Trophoblast cell (in vitro differentiated cells and primary cell): ENCODE measurements at places on chromosomes 13 and 19.

DNA sequence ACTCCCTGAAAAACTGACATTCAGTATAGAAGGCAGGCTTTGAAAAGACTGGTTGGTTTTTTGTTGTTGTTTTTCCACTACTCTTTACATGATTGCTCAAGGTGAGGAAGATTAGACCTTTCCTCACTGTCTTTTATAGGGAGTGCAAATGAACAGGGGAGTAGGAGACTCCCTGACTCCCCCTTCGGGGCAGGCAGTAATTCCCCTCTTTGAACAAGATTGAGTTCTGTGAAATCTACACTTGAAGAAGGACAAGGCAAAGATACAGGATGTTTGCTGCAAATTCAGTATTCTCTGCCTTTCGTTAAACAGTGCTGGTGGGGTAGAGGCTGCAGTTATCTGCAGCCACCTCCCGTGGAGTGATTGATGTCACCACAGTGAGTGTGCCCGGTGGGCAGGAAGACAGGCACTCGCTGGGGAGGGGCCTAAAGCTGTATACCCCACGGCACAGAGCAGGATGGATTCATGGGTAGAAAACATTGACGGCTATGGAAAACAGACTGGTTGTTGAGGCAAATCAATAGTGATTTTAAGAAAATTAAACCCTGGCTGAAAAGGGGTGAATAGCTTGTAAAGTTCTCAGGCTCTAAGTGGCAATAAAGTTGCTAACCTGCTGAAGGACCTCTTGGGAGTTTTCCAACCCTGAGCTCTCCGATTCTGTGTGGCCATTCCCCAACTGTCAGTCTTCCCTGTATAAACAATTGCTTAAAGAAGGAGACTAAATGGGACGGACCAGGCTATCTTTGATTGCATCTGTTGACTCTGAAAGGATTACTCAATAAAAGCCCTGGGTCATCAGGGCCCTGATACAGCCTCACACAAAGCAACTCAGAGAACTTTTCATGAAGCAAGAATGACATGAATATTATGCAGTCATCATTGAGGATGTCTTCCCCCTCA, 308.3 kb downstream of the TBC1D4 start:
- no peak for DNase-seq

DNA sequence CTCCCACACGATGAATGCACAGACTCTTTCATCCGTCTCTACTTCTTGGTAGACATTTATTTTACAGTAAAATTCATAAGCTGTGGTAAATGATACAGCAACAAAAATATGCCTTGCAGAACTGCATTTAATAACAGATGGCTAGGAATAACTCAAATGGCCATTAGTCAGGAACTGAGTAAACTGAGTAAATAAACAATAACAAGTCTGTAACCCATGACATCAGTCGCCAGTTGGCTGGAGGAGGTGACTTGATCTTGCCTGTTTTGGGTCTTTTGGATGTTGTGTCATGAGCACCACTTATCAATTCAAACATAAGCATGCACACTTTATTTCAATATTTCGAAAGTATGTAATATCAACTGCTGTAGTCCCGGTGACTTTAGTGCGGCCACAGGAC, 632.6 kb upstream of the ARGLU1 start:
- DNase-seq = no peak

- DNase-seq = no peak
These were observed 159.4 kb downstream of the NHLRC3 start for GRCh38 chr13:39197647-39198007.

DNA sequence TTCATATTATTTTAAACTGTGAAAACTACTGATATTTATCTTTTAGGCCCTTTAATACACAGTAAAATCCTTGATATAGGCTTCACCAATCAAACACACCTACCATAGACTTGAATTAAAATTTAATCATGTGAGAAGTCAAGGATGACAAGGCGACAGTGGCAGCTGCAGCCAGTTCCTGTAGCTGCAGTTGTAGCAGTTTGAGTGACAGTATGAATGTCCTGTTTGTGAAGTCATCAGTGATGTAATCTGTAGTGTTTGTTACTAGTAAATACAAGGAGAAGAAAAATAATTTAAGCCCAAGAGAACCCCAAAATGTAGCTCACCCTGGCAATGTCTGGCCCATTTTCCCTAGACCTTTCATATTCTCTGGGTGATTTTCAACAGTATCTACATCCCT, 897.0 kb downstream of the SLITRK6 start:
- DNase-seq = no peak

DNA sequence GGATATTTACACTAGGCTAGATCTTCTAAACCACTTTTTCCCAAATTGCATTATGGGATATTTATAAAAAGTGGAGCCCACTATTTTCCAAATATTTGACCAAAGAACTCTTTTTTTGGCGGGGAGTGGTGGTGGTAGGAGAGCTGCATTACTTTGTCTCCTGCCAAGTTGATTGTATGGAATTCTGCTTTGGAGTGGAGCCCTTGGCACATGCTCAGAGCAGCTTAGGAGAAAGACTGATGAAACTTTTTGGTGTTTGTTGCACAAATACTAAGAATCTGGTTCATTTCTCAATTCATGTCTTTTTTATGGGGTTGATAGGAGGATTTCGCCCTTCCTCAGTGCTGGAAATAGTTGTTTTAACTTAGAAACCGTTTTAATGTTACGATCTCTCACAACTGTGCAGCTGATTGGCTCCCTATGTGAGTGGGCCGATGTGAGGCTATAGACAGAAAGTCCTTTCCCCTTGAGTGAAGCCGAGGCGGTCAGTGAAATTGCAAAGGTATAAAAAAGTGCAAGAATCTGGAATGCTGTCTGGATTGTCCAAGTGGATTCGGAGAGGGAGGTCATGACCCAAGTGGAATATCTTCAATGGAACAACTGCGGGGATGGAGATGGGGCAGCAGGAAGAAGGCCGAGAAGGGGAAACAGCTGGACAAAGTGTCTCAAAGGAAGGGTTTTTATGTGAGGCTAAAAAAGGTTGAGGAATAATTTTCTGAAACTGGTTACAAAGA, 415.9 kb downstream of the FGF9 start:
- no peak for DNase-seq

- no peak for DNase-seq
These were observed 1730.9 kb downstream of the PCDH9 start for GRCh38 chr13:65499256-65499655.

DNA sequence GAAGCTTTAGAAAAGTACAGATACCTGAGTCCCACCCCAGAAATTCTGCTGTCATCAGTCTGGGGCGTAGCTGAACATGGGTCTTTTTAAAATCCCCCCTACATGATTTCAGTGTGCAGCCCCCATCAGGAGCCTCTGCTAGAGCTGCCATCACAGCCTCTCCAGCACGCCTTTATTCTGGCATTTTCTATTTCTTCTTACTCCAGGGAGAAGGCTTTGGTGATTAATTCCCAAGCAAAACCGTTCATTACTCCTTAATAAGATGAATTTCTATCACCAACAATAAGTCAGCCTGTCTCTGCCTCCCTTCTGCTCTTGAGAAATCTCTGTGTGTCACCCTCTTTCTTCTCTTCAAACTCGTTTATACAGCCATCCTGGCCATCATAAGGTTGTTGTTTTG, 160.3 kb downstream of the KATNAL1 start:
- no peak for DNase-seq

- DNase-seq = no peak
These were observed 3.8 kb upstream of the CCDC97 start for GRCh38 chr19:41305927-41306793.

DNA sequence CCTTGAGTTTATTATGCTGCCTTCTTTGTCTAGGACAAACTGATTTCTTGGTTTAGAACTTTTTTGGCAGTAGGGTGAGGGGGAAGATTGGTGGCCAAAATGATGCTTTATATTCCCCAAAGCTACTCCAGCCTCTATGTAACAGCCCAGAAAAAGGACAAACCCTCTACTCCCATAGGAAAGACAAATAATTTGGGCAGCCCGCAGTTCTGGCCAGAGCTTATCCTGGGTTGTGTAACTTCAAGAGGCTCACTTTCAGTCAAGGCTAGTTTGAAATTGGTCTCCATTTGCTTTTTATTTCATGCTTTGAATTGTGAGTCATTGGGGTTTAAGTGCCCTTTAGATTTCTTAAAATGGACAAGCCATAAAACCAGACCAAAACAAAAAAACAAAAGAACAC, 142.3 kb downstream of the OLFM4 start:
- no peak for DNase-seq

DNA sequence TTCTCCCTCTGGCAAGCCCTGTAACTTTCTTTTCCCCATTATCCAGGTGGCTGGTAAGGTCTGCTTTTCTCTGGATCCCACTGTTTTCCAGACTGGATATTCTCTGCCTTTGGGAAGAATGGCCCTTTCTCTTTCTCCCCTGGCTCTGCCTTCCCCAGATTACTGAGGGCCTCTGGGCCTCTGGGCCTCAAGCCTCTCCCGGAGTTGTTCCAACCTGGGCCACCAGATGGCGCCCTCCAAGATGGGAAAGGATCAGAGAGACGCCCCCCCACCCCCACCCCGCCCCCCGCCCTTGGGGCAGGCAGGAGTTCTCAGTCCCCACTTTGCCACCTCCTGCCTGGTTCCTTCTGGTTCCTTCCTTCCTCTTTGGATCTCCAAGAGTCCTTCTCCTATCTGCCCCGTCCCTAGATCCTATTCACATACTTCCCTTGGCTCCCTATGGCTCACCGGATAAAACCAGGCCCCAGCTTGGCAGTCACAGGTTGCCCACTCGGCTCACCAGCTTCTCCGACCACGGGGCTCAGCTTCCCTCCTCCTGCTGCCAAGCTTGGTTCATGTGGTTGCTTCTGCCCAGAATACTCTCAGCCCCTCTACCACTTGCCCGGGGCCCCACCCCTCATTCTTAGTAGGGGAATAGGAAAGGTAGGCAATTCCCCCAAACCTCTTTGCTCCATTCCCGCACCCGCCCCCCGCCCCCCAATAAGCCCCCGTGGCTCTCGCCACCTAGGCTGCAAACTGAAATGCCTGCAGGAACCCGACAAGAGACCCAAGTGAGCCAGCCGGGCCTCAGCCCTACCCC, 13.1 kb downstream of the EPS8L1 start:
- peak; percentile 87 for DNase-seq

DNA sequence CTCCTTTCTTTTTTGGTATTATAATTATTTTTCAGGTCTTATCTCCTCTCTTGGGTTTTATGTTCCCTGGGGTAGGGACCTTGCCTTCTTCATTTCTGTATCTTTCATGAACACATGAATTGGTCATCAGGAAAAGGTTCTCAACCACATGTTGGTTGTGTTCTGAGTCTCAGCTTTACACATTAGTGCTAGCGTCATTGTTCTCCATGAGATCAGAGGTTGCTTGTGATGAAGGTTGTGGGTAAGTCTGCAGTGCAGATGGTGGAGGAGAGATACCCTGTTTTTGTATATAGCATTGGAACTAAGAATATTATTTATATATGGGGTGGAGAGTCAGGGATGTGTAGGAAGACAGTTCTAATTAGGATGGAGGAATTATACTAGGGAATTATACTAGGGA, 24.5 kb upstream of the CEACAM8 start:
- no peak for DNase-seq

- no peak for DNase-seq
These were observed 788 bp upstream of the DLEU7 start for GRCh38 chr13:50844084-50844875.

GRCh38 chr13:38398711-38399493, 49.3 kb downstream of the UFM1 start:
- DNase-seq = peak; percentile 7

GRCh38 chr13:96948127-96948526, 46.1 kb downstream of the OXGR1 start:
- DNase-seq = no peak

GRCh38 chr19:6204866-6205723, 69.6 kb downstream of the ACSBG2 start:
- DNase-seq = no peak

DNA sequence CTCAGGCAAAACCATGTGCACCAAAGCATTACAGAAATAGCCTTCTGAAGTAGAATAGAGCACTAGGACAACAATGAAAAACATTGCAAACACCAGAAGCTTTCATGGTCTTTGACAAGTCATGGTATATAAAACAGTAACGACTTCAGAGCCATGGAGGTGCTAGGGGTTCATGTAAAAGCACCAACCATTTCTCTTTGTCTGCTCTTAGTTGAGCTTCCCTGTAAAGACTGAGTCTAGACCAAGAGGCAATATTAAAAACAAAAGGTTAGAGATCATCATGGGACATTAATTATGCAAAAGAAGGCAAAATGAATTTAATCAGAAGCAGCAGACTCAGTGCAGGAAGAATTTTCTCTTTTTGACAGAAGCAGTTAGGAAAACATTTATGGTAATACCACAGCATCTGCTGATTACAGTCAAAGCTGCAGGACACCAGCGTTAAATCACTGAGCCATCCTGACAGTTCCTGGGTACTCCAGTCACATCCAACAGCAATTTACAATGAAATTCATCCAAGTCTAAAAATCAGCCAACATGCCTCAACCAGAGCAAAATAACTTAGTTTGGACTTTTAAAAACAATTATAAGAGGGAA, 476.8 kb downstream of the DIAPH3 start:
- DNase-seq = no peak

GRCh38 chr13:44627441-44627840, 51.3 kb upstream of the TSC22D1 start:
- no peak for DNase-seq

DNA sequence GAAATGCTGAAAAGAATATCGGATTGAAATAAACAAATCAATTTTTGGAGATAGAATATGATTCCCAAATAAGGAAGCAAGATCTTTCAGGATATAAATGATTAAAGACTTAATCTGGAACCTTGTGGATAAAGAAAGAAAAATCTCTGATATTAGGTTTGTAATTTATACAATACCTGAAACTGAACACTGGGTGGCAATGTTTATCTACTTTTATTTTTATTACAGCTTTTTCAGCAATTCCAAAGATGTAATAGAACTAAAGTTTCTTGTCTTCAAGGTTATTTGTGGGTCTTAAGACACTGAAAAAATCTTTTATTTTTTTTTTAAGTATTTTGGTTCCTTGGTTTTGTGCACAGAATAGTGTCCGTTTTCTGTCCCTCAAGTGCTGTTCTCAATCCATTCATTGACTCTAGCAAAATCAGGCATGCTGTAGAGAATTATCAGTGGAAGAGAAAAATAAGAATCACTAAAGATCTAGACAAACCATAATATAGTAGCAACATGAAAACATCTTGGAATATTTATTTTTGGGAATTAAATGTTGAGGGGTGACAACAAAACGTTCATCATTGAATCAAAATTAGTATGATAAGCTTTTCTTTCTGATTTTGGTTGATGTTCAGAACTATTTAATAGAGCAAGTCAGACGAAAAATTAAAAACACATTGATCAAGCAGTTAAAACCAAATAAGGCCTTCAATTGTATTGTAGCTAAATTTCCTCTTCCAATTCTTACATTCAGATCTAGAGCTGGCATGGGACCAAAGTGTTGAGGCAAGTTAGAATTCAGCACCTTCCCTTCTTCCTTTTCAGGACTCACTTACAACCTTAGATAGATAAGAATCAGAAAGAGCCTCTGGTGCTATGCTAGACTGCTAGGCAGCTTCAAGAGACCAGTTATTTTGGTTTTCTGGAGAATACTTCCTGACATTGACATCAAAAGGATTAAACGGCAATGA, 704.4 kb upstream of the PCDH20 start:
- DNase-seq = no peak

DNA sequence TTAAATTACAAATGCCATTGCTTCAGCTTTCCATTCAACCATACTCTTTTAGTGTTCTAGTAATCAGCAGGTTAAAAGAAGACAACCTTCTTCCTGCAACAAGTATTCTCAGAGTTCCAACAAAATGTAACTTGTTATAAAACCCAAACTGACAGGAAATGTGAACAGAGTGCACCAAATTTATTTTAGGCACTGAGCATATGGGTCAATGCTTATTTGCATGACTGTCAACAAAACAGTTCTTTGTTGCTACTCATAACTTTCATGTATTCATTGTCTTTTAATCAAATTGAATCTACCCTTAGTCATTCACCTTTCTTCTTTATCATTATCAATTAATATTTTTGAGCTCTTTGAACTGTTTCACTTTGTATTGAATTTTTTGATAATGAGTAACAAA, 554.1 kb downstream of the DACH1 start:
- DNase-seq = no peak
